Purkinje cell (primary cell): ENCODE measurements at places on chromosomes 5 and 9. TPM values are rescaled to one million over a fixed set of nuclear protein-coding genes. Genes with fewer than 3 reads are reported as not detected.

Gene IL3
- polyA plus RNA-seq = not detected in 2 replicates

Gene IGFBPL1
- polyA plus RNA-seq = 1.3 TPM in 1 of 2 replicates, not detected in the other

Gene SLC1A3
- polyA plus RNA-seq = 345 and 350 TPM in 2 replicates

Gene NPR3
- polyA plus RNA-seq = not detected in 2 replicates

Gene IFNA2
- polyA plus RNA-seq = 0.22 TPM in 1 of 2 replicates, not detected in the other

Gene SCGB3A2
- polyA plus RNA-seq = not detected in 2 replicates

Gene SLC45A2
- polyA plus RNA-seq = 1.8 TPM in 1 of 2 replicates, not detected in the other

Gene ANKHD1
- polyA plus RNA-seq = 42.8 TPM in 2 replicates

Gene LSM11
- 7.9 and 12.3 TPM in 2 replicates for polyA plus RNA-seq

Gene C5orf46
- polyA plus RNA-seq = not detected in 2 replicates

Gene HMMR
- polyA plus RNA-seq = 0.70 TPM in 1 of 2 replicates, not detected in the other

Gene BSPRY
- 48.0 and 54.2 TPM in 2 replicates for polyA plus RNA-seq

Gene SERINC5
- polyA plus RNA-seq = 2.2 and 5.1 TPM in 2 replicates

Gene TAL2
- polyA plus RNA-seq = not detected in 2 replicates

Gene ENC1
- 0.98 and 73.5 TPM in 2 replicates for polyA plus RNA-seq
